Right ventricle myocardium superior (tissue), 1 donor: ENCODE measurements at places on chromosomes 6 and 20.

GRCh38 chr6:98920904-98921431, 26.8 kb downstream of the FBXL4 start:
- no peak for DNase-seq

- DNase-seq = peak; percentile 44
Observed at GRCh38 chr6:156427345-156427744, 349.8 kb upstream of the ARID1B start.

GRCh38 chr6:53833155-53833554, 38.4 kb downstream of the LRRC1 start:
- DNase-seq = no peak

DNA sequence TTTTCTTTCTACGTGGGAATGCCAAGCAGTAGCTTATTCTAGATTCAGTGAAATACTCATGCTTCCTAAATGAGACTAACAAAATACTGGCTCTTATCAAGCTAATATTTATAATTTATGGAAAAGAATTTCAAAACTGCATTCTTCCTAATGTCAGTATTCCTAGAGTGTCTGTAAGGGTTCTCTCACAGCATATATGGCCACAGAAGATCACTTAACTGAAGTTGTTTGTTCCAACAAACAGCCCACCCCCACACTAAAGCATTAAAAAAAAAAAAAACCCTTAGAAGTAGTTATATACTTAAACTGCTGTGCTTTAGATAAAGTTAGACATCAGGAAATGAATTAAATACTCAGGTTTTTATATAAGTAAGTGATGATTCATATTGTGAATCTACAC, 247.7 kb upstream of the HSF2 start:
- DNase-seq = no peak

DNA sequence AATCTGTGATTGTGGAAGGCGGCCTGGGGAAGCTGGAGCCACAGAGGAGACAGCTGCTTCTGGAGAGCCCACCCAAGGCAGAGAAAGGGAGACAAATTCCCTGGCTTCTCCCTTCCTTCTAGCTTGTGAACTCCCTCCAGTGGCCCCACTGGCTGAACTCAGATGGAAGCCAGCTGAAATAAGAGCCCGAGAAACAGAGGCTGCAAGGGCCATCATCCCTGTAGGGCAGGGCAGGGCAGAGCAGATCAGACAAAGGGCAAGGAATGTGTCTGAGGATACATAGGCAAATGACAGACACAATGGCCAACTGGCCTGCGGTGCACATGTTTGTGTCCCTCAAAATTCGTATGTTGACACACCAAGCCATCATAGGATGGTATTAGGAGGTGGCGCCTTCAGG, 25.3 kb downstream of the MDFI start:
- DNase-seq = peak; percentile 16

DNA sequence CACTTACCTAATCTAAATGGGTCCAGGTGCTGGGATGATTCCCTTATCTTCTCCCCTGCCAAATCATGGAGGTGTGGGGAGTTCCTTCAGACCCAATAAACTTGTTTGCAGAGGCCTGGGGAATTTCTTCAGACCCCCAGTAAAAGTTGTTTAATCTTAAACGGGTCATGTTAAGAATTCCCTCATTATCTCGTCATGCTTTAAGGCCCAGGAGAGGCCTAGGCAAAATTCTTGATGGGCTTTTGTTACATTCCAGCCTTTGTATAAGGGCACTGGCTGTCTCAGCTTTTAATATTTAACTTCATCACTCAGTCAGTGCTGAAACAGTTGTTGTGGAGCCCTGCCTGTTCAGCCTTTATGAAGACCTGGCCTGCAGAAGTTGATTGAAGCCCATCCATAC, 11.0 kb upstream of the SLC35B3 start:
- no peak for DNase-seq

GRCh38 chr6:3102875-3103274, 15.6 kb upstream of the BPHL start:
- no peak for DNase-seq

DNA sequence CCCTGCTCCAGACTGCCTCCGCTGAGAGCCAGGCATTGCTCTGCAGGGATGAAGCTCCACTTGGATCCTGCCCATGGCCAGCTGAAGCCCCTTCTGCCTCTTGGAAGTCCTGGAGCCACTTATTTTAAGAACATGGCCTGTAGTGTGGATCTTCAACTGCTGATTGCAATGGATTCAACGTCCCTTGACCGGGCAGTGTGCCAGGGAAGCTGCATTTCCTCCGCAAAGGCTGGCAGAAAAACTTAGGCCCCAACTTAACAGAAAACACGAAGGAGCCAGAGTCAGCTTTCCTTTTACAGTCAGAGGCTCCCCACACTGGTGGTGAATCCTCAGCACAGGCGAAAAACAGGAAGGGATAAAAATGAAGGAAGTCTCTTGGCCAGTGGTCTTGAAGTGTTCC, 26.3 kb upstream of the FOXQ1 start:
- peak; percentile 54 for DNase-seq

DNA sequence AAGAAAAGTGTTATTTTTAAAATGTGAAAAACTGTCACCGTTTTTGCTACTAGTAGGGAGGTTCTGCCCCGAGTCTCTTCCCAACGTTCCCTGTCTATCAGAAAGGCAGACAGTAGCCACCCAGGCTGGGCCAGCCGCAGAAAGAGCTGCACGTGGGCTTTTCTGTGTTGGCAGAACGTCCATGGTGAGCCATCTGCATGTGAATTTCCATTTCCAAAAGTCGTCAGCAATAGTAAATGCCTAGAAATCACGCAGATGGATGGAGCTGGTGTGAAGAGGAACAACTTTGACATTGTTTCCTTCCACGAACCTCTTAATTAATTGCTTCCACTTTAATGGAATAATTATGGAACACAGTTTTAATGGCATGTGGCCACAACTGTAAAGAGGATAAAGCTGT, 97.5 kb downstream of the FAM120B start:
- no peak for DNase-seq

DNA sequence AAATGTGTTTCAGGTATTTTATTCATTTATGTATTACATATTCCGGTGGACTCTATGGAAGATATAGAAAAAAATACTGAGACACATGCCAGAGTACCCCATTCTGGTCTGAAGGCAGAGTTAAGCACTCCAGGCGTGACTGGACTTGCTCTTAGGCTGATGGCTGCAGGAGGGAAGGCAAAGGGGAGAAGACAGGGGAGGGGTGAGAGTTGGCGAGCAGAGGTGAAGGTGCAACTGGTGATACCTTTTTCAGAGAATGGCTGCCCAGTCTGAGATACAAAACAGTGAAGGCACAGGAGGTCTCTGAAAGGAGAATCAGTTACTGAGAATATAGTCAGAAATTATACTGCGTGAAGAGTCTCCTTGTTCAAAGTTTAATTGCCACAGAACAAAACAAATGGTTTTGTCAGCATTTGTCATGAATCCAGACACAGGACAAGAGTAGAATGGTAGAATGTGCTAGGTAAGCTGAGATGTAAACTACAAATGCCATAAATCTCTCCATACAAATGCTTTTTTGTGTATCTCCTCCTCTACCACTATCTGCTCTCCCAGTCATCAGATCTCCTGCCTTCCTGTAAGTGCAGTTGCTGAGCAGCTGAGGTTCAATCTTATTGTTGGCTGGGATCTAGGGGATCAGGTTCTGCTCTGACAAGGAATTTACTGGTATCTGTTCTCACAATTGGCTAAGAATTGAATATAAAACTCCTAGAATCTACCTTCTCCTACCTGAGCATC, 104.2 kb upstream of the DST start:
- DNase-seq = no peak

DNA sequence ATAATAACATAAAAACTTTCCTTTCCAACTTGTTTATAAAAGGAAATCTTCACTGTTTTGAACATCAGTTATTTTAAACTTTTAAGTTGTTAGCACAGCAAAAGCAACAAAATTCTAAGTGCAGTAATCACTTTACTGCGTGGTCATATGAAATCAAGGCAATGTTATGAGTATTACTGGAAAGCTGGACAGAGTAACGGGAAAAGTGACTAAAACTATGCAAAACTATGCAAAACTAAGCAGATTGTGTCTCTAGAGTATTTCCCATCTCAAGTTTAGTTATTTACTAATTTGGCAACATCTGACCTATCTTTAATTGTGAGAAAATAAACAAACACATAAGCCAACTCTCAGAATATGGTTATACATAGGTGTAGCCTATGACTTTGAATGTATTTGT, 10.9 kb upstream of the ANKEF1 start:
- no peak for DNase-seq

DNA sequence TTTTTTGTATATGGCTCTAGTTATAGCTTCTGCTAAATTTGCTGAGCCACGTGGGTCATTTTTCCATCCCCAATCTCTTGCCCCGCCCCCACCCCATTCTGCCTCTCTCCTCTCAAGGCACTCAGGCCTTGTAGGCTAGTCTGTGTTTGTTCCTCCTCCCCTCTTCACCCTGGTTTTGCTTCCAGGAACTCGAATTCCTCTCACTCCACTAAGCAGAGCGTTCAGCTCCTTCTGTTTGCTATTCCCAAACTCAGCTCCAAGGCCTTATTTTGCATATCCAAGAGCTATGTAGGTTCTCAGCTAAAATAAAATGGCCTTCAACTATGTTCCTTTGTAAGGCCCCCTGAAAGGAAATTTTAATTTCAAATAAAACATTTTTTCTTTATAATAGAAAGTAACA, 1293.7 kb downstream of the EPHA7 start:
- DNase-seq = no peak

DNA sequence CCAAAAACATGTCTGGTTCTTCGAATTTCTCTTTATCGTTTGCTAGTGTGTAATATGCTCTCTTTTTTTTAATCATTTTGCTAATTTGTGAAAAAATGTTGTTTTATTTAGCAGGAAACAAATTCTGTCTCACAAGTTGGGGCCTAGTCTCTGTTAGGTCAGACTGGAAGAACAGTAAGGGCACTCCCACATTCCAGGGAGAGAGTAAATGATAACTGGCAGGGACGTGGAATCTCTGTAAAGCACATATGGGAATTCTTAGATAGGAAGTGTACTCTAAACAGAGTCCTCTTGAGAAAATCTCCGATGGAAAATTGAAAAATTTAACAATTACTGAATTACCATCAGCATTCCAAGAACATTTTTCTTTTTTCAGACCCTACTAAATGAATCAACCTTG, 16.4 kb upstream of the CCDC28A start:
- no peak for DNase-seq

DNA sequence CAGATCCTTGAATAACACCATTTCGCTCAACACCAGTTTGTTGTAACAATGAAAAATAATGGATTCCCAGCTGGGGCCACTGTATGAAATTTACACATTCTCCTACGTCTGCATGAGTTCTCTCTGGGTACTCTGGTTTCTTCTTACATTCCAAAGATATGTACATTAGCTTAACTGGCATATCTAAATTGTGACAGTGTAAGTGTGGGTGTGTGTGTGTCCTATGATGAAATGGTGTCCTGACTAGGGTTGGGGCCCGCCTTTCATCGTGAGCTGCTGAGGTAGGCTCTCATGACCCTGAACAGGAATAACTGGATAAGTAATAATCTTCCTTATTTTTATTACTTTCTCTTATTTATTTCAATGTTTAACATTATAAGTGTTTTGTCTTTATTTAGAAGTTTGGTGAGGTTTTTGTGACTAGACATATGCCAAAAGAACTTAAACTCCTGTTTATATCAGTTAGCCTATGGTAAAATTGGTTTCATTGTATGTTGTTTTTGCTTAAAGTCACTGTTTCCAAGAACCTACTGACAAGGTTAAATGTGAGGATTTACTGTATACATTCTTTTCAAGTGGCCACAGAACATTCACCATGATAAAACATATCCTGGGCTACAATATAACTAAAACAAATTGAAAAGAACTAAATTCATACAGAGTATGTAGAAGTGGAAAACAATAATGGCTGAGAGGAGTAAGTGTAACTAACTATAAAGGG, 42.4 kb downstream of the RBL1 start:
- DNase-seq = no peak

GRCh38 chr6:72826037-72826436, 204.2 kb downstream of the KCNQ5 start:
- no peak for DNase-seq

DNA sequence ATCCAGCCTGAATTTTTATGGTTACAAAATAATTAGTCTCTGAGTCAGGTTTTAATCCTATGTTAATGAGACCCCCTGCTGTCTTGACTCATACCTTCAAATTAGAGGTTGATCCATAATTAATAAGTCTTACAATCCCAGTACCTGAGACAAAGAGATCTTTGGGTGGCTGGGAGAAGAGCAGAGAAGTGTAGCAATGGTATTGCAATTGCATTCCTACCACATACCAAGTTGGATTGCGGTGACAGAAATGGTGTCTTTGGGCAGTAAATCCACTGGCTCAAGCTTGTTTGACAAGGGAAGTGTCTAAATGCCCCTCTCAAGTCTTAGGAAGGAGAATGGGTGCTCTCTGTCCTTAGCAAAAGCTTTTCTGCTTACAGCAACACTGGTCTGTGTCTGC, 150.4 kb downstream of the BTBD3 start:
- no peak for DNase-seq

DNA sequence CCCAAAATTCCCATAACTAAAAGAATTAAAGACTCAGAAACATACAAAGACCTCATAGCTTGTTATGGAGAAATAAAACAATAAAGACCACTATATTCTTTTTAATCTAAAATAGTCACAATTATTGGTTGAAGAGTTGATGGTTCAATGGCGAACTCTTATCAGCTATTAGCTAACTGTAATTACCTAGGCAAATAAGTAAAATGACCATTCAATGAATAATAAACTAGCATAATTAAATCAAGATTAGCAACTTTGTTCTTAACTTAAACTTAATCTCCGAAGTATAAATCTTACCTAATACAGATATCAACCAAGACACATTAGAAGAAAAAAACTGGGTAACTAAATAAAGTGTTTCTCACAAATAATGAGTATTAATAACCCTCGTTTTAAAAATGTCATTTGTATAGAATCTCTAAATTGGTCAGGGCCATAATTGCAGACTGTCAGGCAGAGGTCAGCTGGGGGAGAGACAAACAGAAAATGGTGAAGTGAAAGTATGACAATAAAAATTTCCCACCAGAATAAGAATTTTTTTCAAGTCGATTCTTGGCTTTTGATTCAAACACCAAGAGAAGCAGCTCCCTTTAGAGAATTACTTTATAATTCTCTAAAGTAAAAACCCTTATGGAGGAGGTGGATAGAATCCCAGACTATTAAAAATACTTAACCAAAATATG, 1.7 kb downstream of the FKBP5 start:
- DNase-seq = no peak

- DNase-seq = no peak
Observed at GRCh38 chr20:21514553-21515251, 838 bp upstream of the NKX2-2 start.

- DNase-seq = no peak
Observed at GRCh38 chr20:5268449-5268848, 48.3 kb downstream of the PROKR2 start.

GRCh38 chr6:167293590-167294091, 2.5 kb downstream of the UNC93A start:
- no peak for DNase-seq

DNA sequence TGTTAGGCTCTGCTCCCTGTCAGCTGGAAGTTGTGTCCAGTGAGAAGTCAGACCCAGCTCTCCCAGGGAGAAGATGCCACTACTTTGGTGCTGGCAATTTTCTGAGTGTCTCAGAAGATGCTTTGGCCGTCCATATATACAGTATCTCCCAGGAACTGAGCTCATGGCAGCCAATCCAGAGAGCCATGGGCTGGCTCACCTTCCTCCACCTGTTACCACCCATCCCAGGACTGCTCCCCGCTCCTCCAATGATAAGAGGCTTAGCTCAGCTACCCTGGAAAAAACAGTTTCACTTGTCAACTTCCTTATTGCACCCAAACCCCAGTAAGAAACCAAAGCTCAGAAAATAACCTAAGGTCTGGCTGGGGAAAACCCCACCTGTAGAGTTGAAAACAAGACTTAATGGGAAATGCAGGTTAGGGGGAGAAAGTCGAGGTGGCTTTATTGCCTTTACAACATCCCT, at the start of gene BNIP5:
TSS of gene BNIP5 (minus strand) at position 110 of the 463 bp plus-strand sequence. CDS start 6,198 bp downstream, outside the sequence.
- no peak for DNase-seq
